ENCODE measurements at places on chromosomes 16 and 17. TPM values are rescaled to one million over a fixed set of nuclear protein-coding genes. Genes with fewer than 3 reads are reported as not detected.

DNA sequence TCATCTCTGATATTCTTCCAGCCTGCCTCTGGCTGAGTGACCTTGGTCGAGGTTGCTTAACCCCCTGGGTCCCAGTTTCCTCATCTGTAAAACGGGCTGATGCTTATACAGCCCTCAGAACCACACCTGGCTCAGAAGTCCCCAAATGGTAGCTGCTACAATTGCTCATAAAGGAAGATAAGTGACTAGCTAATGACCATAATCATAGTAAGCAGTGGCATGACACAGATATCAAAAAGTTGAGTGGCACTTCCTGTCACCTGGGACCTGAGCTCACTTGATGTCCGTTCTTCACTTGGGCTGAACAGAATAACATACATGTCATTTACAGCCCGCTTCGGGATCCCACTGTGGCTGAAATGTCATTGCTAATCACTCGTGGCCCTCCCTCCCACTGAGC is 1.8 kb downstream of the MGRN1 start:
- peaks cover 8% of the 10 kb centered on the region for H3K36me3 ChIP-seq
- peak overlapping the region; percentile 93 for H3K4me3 ChIP-seq
- no peak for DNase-seq
- H3K27ac ChIP-seq, result no peak overlapping the region

- H3K27me3 ChIP-seq, result no peaks in the 10 kb centered on the region
- H3K27ac ChIP-seq, result no peak overlapping the region
- H3K36me3 ChIP-seq, result no peaks in the 10 kb centered on the region
- H3K4me3 ChIP-seq, result no peak overlapping the region
- H3K4me1 ChIP-seq, result peaks cover 8% of the 10 kb centered on the region
- no peak for DNase-seq
Observed at GRCh38 chr16:50169555-50170096, 16.5 kb downstream of the TENT4B start.

GRCh38 chr17:81397314-81398175 is 2.3 kb downstream of the BAHCC1 start:
- peak overlapping the region; percentile 98 for H3K4me3 ChIP-seq
- peak overlapping the region; percentile 80 for H3K27ac ChIP-seq
- peaks cover 25% of the 10 kb centered on the region for H3K4me1 ChIP-seq
- DNase-seq, result peak; percentile 62
- no peaks in the 10 kb centered on the region for H3K36me3 ChIP-seq

DNA sequence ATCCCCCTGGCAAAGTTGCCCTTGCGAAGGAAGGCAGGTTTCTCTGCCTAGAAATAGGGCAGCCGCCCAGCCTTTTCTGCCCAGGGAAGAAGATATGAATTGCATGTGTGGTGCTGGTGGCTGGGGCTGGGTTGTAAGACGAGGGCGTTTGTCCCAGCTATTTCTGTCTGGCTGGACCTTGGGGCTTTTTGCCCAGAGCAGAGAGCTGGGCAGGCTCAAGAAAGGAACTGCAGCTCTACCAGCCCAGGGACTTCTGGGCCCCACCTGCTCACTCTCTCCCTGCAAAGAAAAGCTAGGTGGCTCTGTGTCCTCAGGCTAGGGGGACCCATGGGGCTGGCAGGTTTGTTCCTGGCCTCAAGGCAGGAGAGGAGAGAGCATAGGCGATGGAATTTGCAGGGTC is 586 bp downstream of the CACNG1 start:
- no peak overlapping the region for H3K4me3 ChIP-seq
- H3K27ac ChIP-seq, result no peak overlapping the region
- DNase-seq, result no peak
- 0 out of 2 replicates have a peak, but pooled peaks cover 7% of the 10 kb centered on the region for H3K4me1 ChIP-seq
- H3K36me3 ChIP-seq, result no peaks in the 10 kb centered on the region

- peak overlapping the region; percentile 88 for H3K4me3 ChIP-seq
- no peaks in the 10 kb centered on the region for H3K36me3 ChIP-seq
- H3K27me3 ChIP-seq, result no peaks in the 10 kb centered on the region
- DNase-seq, result peak; percentile 96
- peak overlapping the region; percentile 62 for H3K27ac ChIP-seq
Observed at GRCh38 chr16:22190081-22190775, 15.8 kb upstream of the EEF2K start.

DNA sequence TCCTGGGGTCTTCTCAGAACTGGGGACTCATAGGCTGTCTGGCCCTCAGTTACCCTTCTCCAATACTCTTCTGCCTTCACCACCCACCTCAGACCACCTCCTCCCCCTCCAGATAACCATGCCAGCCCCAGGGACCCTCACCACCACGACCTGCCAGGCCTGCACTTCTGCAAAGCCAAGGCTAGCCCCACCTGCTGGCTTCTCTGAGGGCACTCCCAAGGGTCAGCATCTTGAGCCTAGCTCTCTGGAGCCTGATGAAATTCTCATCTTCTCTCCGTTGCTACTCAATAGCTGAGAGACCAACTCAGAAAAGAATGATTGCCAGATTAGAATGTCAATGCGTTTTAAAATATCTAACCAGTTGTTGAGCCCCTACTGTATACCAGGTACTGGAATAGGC is 56.1 kb upstream of the LYRM9 start:
- no peak overlapping the region for H3K27ac ChIP-seq
- H3K4me1 ChIP-seq, result no peaks in the 10 kb centered on the region
- peaks cover 7% of the 10 kb centered on the region for H3K27me3 ChIP-seq
- DNase-seq, result no peak
- no peaks in the 10 kb centered on the region for H3K36me3 ChIP-seq

DNA sequence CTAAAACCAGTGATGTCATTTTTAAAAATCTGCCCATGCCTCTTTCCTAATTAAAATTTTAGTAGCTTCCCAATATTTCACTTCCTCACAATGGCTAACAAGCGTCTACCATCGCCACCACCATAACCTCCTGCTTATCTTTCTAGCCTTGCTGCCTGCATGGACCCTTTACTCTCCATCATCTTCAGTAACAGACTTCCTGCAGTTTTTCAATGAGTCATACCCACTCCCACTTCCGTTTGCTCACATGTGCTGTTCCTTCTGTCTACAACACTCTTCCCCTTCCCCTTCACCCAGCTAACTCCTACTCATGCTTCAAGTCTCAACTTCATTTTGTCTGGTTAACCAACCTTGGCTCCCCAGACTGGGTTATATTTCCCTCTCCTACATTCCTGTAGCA is 12.8 kb upstream of the SKAP1 start:
- no peaks in the 10 kb centered on the region for H3K36me3 ChIP-seq
- H3K4me1 ChIP-seq, result 0 out of 2 replicates have a peak, but pooled peaks cover 5% of the 10 kb centered on the region
- H3K4me3 ChIP-seq, result no peak overlapping the region
- H3K27me3 ChIP-seq, result no peaks in the 10 kb centered on the region
- DNase-seq, result peak; percentile 38
- no peak overlapping the region for H3K27ac ChIP-seq

DNA sequence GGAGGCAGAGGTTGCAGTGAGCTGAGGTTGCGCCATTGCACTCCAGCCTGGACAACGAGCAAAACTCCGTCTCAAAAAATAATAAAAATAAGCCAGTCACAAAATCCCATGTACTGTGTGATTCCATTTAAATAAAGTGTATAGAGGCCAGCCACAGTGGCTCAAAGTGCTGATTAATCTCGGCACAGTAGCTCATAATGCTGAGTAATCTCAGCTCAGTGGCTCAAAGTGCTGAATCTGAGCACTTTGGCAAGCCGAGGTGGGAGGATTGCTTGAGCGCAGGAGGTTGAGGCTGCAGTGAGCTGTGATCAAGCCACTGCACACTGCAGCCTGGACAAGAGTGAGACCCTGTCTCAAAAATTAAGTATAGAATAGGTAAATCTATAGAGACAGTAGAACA is 4.9 kb downstream of the TMED6 start:
- H3K4me3 ChIP-seq, result no peak overlapping the region
- H3K36me3 ChIP-seq, result peaks cover 13% of the 10 kb centered on the region

- H3K4me1 ChIP-seq, result peaks cover 13% of the 10 kb centered on the region
- DNase-seq, result peak; percentile 88
- no peaks in the 10 kb centered on the region for H3K27me3 ChIP-seq
- H3K36me3 ChIP-seq, result no peaks in the 10 kb centered on the region
- H3K4me3 ChIP-seq, result no peak overlapping the region
Observed at GRCh38 chr17:76276461-76277299, 11.5 kb downstream of the UBALD2 start.

- no peak overlapping the region for H3K27ac ChIP-seq
- no peak overlapping the region for H3K4me3 ChIP-seq
- H3K36me3 ChIP-seq, result no peaks in the 10 kb centered on the region
- H3K4me1 ChIP-seq, result no peaks in the 10 kb centered on the region
- H3K27me3 ChIP-seq, result 0 out of 2 replicates have a peak, but pooled peaks cover 3% of the 10 kb centered on the region
Observed at GRCh38 chr16:50688083-50688482, 5.3 kb upstream of the NOD2 start.

DNA sequence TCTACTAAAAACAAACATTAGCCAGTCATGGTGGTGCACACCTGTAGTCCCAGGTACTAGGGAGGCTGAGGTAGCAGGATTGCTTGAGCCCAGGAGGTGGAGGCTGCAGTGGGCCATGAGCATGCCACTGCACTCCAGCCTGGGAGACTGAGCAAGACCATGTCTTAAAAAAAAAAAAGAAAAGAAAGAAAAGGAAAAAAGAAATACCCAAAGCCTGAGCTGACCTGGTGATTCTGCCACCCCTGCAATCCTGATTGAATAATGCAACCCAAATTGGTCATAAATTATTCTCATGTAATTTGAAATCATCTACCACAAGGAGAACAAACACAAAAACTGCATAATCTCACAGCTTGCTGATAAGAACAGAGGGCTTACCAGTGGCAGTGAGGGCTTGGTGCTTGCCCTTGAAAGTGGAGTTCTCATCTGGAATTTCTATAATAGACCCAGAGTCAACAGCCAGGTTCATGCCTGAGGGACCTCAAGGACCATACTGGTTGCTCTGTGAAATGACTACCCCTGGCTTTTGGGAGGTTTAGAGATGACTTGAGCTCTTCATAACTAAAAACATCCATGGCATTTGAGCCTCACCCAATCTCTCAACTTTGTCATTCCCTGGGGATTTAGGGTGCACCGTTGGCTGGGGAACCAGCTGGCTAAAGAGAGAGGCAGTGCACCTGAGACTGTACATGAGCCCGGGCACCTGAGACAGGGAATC is 35.4 kb upstream of the TMC5 start:
- no peak for DNase-seq
- no peaks in the 10 kb centered on the region for H3K36me3 ChIP-seq
- no peak overlapping the region for H3K4me3 ChIP-seq
- H3K27ac ChIP-seq, result no peak overlapping the region
- H3K27me3 ChIP-seq, result no peaks in the 10 kb centered on the region

DNA sequence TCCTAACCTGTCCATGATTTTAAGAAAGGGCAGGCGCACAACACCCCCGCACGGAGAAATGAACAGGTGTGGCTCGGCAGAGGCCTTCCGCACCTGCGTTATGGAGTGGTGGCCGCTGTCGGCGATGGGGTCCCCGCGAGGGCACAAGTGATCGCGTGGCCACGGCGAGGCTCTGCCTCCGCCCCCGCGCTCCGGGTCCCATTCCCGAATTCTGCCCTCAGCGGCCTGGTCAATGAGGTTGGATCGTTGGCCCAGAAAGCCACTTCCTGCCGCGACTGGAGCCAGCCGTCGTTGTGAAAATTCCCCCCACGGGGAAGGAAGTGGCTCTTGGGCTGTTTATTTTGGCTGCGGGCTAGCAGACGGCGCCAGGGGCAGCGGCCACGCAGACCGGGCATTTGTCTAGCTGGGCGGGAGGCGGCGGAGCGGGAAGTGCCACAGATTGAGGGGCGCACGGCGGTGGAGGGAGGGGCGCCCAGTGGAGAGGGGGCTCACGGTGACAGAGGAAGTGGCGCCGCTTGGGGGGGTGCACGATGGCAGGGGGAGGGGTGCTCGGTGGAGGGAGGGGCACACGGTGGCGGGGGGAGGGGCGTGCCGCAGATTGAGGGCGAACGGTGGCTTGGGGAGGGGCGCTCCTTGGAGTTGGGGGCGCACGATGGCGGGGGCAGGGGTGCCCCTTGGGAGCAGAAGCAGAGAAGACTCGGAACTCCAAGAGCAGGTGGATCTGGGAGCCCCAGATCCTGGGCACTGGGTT is 25.0 kb downstream of the MRC2 start:
- no peaks in the 10 kb centered on the region for H3K36me3 ChIP-seq
- H3K27me3 ChIP-seq, result no peaks in the 10 kb centered on the region
- peaks cover 11% of the 10 kb centered on the region for H3K4me1 ChIP-seq
- peak overlapping the region; percentile 76 for H3K4me3 ChIP-seq
- DNase-seq, result peak; percentile 78

DNA sequence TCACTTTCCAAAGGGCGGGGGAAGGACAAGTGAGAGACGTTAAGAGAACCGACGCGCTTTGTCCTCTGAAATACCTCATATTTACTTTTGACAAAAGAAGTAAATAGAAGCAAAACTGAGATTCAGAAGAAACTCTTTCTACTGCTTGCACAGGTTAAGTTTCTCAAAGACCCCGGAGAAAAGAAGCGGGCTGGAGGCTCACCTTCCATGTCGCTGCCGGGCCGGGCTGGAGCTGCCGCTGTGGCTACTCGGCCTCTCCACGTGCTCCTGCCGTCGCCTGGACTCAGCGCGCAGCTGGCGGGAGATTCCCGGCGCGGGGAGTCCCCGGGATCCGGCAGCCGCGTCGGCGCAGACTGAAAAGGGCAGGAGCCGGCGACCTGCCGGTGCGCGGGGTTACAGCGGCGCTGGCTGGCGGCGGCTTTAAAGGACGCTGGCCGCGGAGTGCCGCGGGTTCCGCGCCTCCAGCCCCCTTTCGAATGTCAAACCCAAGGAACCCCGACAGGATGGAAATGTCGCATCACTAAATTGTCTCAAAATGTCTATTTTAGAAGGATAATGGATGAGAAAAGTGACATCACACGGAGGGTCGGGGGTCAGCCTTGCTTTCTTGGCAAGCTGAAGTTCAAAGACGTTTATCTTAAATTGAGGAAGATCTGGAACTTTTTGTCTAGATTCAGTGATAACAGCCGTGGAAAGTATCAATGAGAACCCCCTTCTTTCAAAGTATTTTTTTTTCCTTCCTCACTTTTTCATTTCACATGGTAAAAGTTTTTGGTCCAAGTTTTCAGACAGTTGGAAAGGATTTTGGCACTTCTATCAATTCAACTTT is at the start of gene IKZF3:
Gene IKZF3 (minus strand): TSS at position 395 of the 829 bp plus-strand sequence. CDS start 186 bp downstream, at position 209.
- peak within 1 kb of the TSS; percentile 25 for H3K4me3 ChIP-seq
- no peaks in the 10 kb centered on the region for H3K4me1 ChIP-seq
- DNase-seq, result peak; percentile 38
- H3K27me3 ChIP-seq, result peaks cover 53% of the 10 kb centered on the region
- H3K27ac ChIP-seq, result no peak within 1 kb of the TSS

The RAB26 gene
- 4.6 TPM for total RNA-seq

The NLRC3 gene
- total RNA-seq, result not detected

The GP2 gene
- total RNA-seq, result not detected

The TBX4 gene
- total RNA-seq, result not detected

The NPB gene
- 0.07 TPM for total RNA-seq

All from PC-3 (cell line).